MV-4-11 (cell line): ENCODE measurements at places on chromosomes 5 and 9.

DNA sequence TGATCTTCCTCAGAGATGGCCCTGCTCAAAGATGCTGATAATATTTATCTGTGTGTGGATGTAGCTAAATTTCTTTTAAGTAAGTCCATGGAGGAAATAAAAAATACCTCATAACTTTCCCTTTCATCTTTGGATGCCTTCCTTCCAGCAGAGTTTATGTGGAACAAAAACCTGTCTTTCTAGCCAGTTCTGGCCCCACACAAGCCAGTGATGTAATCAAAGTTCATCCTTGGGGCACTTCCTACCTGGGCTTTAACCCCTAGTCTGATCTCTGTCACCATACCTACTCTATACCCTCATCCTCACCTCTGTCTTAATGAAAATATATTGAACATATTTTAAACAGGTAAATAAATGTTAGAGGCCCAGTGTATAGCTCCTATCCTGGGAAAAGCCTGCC lies 39.8 kb upstream of the RASGRF2 start:
- DNase-seq = no peak

- DNase-seq = no peak
These were observed 41.0 kb upstream of the IRX4 start for GRCh38 chr5:1923766-1924165.

DNA sequence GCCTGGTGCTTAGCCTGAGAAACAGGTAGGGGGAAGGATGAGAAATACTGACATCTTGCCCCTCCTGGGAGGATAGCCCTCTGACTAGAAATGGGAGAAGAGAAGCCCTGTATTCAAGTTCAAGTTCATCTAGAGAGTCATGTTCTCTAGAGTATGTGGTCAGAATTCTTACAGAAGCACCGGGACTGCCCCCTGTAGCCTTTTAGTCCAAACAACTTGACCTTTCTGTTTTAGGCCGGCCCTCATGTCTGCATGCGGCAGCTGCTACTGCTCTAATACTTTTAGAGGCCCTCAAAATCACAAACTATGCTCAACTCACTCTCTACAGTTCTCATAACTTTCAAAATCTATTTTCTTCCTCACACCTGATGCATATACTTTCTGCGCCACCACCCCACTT lies 47.7 kb downstream of the PHAX start:
- DNase-seq = no peak

DNA sequence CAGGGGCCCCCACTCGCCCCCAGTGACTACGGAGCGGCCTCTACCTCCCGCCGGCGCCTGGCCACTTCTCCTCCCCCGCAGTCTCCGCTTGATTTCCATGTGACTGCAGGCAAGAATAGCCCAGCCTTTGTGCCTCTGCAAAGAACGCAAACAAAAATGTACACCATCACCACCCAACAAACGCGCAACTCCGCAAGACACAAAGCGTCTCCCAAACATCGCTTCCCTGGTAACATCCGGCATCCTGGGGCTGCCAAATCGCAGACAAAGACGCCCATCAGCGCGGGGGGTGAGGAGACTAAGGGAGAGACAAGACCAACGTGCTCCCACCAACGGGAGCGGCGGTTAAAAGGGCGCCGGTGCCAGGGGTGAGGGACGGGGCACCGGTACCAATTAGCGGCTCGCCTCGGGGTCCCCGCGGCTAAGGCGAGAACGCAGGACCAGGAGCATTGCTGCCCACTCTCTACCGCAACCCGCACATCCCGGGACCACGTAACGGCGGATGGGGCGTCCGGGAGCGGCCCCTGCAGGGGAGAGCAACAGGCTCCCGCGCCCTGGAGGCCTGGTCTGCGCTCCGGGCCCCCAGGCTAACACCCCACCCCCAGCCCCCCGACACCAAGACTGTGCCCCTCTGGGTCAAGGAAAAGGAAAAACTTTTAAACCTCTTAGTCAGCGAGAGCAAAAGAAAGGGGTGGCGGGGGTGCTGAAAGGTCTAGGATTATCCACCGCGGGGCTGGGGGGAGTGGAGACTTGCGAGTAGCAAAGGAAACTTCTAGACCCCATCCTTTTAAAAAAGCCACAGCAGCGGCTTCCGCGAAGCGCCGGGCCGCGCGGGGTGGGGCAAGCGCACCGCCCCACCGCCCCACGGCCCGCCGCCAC lies 885 bp downstream of the MPDZ start:
- no peak for DNase-seq

GRCh38 chr5:36001032-36001431 lies 9.8 kb upstream of the UGT3A1 start:
- no peak for DNase-seq

DNA sequence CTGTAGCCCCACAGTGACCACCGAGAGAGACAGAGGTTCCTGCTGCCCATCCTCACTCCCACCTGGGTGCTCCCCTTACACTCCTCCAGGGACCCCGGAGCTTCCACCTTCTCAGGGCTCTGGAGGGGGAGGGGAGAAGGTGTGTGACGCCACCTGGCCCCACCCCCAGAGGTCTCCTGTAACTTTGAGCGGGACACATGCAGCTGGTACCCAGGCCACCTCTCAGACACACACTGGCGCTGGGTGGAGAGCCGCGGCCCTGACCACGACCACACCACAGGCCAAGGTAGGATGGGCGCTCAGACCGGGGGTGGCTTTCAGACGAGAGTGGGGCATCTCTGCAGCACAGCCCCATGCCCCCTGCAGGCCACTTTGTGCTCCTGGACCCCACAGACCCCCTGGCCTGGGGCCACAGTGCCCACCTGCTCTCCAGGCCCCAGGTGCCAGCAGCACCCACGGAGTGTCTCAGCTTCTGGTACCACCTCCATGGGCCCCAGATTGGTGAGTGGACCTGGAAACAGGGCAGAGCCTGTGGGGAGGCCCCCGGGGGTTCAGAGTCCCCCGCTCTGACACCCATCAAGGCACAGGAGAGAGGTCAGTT lies 4.5 kb downstream of the MAMDC4 start:
- no peak for DNase-seq

DNA sequence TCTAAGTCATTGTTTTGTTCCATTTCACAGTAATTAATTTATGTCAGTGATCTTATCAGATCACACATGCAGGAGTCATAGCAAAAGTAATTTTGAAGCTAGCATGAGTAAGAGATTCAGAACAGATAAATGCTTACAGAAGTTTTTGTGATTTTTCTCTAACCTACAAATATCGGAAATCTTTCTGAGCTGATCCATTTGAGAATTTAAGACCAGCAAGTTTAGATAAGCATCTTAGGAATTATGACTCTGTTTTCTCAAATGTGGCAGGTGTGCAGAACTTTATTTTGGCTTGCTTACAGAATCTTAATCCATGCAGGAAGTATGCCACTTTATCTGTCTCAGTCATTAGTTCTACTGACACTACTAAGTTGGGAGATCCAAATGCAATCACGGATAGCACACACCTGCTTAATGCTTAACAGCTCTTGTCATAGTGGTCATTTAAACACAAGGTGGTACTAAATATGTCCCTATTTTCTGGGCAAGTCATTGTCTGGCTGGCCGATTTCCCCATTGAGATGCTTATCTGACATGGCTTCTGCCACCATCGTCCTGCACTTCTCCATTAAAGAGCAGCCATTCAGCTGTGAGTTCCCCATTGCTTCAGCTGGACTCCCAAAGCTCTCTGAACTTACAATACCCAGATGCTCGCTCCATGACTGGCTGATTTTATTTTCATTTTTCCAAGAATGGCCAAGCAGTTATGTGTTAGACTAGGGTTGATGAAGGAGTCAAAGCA lies 305.4 kb upstream of the NUDT12 start:
- DNase-seq = no peak

DNA sequence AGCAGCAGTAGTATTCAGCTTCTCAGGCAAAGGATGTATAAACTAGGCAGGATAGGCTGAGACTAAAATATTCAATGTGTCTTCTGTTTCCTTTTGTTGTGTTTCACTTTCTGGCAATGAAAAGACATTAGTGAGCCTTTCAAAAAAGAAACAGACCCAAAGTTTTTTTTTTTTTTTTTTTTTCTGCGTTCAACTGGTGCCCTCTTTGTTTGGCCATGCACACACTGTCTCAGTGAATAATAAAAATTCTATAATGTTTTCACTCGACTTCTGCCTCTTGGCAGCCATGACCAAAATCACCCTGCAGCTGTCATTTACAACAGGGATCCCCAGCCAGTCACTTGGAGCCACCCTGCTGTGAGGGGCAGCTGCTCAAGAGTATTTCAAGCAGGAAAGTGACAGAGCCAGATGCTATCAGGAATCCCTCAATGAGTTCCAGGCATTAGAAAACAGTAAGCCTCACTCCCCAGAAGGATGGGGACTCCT lies 44.0 kb upstream of the MAN2A1 start:
- no peak for DNase-seq

GRCh38 chr5:139512786-139513390 lies 30.3 kb upstream of the STING1 start:
- peak; percentile 39 for DNase-seq

DNA sequence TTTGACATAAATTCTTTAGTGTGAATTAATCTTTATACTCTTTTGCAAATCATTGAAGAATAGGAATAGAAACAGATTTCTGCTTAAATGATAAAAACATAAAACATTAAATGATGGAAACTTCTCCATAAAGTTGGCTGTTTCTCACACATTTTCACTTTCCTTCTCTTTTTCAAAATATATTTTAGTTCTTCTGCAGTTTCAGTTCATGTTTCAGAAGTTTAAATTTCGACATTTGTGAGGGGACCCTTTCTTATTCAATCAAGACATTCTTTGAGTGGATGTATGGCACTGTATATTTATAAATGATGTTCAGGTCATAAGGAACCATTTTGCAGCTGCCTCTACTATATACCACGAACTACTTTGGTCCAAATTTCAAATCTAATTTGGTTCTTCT lies 34.6 kb downstream of the TNFAIP8 start:
- peak; percentile 68 for DNase-seq

- DNase-seq = no peak
These were observed 133.5 kb downstream of the GADD45G start for GRCh38 chr9:89738137-89738932.

DNA sequence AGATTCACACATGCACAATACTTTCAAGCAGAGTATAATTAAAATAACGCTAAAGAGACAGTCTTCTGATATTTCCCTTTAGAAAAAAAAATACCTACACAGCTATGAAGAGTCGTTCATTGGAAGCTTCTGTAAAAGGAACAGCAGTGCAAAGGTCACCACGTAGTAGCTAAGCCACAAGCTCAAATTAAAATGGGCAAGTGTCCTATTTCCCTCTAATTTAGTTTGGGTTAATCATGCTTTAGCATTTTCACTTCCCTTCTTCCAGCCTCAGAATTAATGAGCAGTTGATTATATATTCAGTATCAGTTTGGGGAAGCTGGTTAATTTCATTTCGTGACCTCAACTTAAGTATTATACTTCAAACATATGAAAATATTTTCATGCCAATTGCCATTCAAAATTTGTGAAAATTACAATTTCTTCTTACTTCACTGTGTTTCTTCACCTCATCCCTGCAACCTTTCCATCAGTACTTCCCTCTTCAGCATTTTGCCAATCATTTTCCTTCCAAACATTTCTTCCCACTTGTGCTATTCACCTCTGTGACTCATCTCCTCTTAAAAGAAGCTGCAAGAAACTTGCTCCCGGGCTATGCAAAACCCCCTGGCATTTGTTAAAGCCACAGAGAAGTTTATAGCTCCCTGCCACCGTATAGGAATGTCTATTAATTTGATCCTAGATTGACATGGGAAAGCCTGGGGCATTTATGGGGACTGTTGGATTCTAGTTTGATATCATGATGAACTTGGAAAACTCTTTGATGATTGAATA lies 83.0 kb downstream of the DMRTA1 start:
- DNase-seq = peak; percentile 67

DNA sequence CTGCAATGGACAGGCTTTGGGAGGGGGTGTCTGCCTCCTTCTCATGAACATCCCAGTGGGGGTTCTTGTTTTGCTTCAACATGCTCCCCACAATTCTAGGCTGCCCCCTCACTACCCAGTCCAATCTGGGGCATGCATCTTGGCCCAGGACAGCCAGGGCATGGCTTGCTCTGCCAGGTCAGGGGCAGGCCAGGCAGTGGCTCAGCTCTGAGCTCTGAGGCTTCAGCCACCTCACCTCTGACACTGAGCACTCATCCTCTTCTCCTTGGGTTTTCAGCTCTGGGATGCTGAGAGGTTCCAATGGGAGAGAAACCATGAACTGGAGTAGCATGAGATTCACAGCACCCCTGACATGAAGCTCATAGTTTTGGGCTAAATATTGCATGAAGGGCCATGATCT lies 11.8 kb downstream of the SLC25A48 start:
- DNase-seq = no peak

DNA sequence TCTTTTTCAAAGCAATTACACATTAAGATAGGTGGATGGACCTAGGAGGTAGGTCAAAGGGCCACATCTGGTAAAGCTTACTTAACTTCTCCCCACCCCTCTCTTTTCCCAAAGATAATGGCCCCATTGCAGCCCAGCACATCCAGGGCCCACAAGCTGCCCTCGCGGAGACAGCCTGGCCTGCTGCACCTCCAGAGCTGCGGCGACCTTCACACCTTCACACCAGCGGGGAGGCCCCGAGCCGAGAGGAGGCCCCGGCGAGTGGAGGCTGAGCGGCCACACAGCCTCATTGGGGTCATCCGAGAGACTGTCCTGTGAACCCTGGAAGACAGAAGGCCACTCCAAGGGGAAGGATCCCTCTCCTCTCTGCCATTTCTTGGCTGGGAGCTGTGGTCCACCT lies 66.5 kb downstream of the ENTREP1 start:
- no peak for DNase-seq

- DNase-seq = no peak
These were observed 529 bp upstream of the NRARP start for GRCh38 chr9:137302449-137303150.

DNA sequence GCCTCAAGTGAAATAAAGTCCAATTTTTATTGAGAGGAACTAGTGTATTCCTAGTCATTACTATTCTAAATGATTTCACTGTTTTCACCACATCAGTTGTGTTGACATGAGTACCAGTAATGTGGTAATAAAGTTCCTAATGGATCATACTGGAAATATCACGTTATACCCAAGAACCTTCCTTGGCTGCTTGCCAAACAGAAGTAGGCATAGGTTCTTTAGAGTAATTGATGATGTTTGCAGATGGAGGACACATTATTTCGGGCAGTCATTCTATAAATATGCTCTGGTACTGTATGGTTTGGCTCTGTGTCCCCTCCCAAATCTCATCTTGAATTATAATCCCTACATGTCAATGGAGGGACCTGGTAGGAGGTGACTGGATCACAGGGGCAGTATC lies 15.1 kb downstream of the SNCAIP start:
- DNase-seq = no peak

DNA sequence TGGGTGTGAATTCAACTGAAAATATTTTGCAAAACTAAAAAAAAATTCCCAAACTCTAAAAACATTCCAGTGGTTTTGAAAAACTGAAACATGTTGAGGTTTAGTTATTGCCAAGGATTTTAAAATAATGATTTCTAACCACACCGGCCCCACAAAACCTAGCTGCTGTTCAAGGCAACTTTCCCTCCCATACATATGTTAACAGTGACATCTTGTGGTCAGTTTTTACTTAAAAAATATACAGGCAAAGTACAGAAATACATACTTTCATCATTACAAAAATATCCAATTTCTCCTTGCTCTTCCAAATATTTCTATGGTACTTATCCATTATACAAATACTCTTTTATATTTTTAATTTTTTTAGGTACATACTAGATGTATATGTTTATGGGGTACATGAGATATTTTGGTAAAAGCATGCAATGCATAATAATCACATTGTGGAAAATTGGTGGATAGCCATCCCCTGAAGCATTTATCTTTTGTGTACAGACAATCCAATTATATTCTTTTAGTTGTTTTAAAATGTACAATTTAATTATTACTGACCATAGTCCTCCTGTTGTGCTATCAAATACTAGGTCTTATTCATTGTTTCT lies 34.4 kb upstream of the MRPS30 start:
- DNase-seq = peak; percentile 40

- no peak for DNase-seq
These were observed 37.9 kb downstream of the SEMA5A start for GRCh38 chr5:9507974-9508373.
